SJSA1 (cell line): ENCODE measurements at places on chromosomes 5 and 9. TPM values are rescaled to one million over a fixed set of nuclear protein-coding genes. Genes with fewer than 3 reads are reported as not detected.

- no peak for DNase-seq
Observed at GRCh38 chr9:114037249-114037648, 40.9 kb downstream of the AMBP start.

The GOLM1 gene
- total RNA-seq, result 27.5 and 37.2 TPM in 2 replicates

DNA sequence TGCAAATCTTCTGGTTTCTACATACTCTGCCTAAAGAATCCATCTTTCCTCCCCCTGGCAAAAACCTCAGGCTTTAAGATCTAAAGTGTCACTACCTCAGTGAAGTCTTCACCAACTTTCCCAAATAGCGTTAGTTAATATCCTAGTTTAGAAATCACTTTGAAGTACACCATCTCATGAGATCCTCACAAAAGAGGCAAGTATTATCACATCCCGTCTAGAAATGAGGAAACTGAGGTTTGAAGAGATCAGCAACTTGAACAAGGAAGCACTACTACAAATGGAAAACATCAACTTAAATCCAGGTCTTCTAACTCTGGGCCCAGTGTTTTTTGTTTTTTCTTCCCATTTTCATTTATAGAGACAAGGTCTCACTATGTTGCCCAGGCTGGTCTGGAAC lies 4.6 kb downstream of the AP3B1 start:
- DNase-seq, result no peak

DNA sequence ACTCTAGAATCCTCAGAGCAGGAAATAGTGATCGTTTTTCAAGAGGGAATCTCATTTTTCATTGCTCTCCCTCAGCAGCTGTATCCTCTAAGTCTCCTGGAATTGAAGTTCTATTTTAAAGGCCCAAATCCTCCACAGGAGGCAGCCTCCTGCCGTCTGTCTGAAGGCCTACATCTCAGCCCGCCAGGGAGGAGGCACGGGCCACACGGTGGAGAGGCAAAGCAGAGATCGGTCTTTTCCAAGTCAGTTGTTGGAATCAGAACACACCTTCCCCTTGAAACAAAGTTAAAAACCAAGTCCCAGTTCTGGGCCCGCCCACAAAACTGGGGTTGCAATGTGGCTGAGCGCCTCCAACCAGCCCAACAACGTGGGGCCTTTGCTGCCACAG lies 68.7 kb downstream of the RAPGEF1 start:
- DNase-seq, result no peak

DNA sequence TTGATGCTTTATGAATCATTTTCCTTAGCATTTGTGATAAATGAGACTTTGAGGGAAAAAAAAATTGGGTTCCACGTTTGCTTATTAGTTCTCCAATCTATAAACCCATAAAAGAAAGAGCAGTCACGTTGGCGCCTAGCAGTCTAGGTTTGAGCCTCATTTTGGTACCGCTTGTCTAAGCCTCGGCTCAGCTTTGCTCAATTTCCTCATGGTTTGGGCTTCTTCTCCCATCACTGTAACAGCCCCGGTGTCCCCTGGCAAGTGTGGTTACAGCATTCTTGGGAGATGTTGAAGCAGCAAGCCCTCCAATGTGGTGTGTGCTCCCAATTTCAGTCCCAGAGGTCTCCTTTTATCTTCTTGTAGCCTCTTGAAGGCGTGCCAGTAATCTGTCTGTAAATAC lies 578.4 kb downstream of the CDK5RAP2 start:
- DNase-seq, result no peak

The ZNF346 gene
- 25.2 and 64.9 TPM in 2 replicates for total RNA-seq

The GLDC gene
- 0.18 TPM in 1 of 2 replicates, not detected in the other for total RNA-seq

The SPAG8 gene
- total RNA-seq, result 0.13 TPM in 1 of 2 replicates, not detected in the other

The SNX30 gene
- total RNA-seq, result 6.4 and 10.2 TPM in 2 replicates

The OR13C3 gene
- not detected in 2 replicates for total RNA-seq

The GPR151 gene
- not detected in 2 replicates for total RNA-seq

The TSPAN17 gene
- total RNA-seq, result 50.9 and 52.5 TPM in 2 replicates

GRCh38 chr5:96839071-96839592 lies 31.4 kb upstream of the ERAP1 start:
- DNase-seq, result no peak

The SHOC1 gene
- total RNA-seq, result not detected in 2 replicates

The NR2F1 gene
- total RNA-seq, result 3.6 and 6.2 TPM in 2 replicates

DNA sequence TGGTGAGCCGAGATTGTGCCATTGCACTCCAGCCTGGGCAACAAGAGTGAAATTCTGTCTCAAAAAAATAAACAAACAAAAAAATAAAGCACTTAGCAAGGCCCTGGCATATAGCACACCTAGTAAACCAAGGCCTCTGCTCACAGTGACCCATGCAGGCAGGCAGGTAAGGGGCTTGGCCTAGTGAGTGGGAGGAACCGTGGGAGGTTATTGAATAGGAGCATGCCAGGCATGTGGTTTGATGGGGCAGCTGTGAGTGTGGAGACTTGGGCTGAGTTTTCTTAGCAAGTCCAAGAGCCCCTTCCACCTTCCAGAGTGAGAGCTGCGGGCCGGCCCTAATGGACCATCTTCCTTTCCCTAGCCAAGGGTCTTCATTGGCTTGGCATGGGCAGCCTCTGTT lies 4.5 kb upstream of the NDST1 start:
- DNase-seq, result no peak

DNA sequence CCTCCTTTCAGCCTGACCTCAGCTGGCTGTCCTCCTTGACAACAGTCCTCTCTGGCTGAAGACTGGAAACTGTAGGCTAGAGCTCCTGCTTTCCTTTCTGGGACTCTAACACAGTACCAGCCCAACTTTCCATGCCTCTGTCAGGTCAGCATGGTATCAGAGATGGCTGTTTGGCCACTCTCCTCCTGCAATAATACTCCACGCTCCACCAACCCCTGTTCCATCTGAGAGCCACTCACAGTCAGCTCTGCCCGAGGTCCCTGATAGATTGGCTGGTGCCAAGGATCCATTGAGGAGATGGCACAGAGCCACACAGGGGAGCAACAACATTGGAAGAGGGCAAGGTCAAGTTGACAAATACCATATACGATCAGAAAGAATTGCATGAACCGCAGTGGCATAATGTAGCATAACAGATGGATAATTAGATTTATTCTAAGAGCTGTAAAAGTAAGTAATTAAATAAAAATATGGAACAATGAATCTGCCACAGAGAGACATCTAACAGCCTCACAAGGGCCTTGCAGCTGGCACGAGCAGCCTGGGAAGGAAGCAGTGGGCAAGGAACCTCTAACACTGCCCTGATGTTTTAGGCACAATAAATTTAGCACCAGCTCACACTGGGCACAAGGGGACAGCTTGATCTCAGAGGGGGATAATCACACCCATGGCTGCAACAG lies 94.3 kb upstream of the LRRTM2 start:
- no peak for DNase-seq

GRCh38 chr9:108486831-108487230 lies 369.0 kb downstream of the ACTL7B start:
- peak; percentile 28 for DNase-seq

DNA sequence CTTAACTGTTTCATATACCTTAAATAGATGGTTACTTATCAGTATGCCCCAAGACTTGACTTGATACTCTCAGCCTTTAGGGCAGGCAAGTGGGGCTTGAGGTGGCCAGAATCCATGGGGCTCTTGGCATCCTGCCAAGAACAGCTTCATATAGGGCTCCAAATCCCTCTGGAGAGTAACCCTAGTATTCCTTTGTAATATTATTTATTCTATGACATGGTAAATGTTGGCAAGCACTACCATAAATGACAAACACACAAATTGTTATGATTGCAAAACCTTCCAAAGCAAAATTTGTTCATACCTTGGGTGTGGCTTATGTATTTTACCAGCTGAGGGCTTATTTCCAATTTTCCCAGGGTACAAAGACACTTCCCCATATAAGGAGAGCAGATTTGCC lies 257.4 kb upstream of the TRPC7 start:
- DNase-seq, result no peak

DNA sequence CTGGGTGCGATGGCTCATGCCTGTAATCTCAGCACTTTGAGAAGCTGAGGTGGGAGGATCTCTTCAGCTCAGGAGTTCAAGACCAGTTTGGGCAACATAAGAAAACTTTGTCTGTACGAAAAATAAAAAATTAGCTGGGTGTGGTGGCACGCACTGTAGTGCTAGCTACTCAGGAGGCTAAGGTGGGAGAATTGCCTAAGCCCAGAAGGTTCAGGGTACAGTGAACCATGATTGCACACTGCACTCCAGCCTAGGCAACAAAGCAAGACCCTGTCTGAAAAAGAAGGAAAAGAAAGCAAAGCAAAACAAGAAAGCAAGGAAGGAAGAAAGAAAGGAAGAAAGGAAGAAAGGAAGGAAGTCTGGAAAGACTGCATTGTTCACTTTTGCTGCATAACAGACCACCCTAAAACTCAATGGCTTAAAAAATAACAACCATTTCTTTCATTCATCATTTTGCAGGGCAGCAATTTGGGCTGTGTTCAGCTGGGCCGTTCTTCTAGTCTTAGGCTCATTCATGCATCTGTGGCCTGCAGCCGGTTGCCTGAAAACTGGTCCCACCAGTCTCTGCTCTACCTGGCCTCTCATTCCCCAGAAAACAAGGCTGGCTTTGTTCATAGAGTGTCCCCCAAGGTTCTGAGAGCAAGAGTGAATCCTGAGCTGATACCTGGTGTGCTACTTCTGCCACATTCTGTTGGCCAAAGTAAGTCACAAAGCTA lies 82.4 kb upstream of the MIER3 start:
- DNase-seq, result no peak

GRCh38 chr9:17332115-17332514 lies 197.3 kb downstream of the CNTLN start:
- no peak for DNase-seq

The ENHO gene
- total RNA-seq, result not detected in 2 replicates

DNA sequence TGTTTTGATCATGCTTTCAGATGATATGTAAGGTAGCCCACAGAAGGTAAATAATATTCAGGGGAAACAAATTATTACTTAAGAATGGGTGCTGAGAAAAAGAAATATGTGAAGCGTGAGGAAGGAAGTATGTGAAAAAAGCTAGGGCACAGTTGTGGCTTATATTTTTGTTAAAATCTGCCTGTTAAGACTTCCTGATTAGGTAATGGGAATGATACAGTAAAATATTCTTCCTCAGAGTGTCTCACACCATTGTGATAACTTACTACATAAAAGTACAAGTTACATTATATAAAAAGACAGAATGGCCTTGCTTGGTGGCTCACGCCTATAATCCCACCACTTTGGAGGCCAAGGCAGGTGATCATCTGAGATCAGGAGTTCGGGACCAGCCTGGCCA lies 18.7 kb upstream of the PARP8 start:
- DNase-seq, result no peak

The HMCN2 gene
- total RNA-seq, result 1.2 and 1.9 TPM in 2 replicates

DNA sequence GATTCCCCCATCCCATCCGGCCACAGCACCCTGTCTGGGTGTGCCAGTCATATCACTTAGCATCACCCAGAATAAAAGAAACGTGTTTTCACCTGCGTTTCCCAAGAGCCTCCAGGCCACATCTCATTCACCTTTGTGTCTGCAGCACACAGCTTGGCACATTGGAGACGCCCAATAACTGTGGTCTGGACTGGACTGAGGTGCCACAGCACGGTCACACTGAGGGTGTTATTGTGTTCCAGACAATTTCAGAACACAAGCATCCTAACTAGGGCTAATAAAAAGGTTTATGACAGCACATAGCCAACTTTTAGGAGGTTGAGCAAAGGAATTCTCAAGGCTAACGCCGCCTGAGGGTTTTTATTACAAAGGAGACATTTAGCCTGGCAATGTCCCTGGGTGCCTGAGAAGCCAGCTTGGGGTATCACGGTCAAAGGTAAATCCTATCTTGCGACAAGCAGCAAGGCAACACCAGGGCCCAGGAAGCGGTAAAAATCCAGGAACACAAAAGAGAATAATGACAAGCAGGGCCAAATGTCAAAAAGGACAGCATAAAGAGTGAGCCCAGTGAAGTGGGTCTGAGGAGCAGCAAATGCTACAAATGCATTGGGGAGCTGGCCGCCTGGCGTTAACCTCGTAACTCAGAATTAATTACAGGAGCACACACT lies 3.4 kb downstream of the EPB41L4B start:
- no peak for DNase-seq

The LCN12 gene
- total RNA-seq, result not detected in 2 replicates

DNA sequence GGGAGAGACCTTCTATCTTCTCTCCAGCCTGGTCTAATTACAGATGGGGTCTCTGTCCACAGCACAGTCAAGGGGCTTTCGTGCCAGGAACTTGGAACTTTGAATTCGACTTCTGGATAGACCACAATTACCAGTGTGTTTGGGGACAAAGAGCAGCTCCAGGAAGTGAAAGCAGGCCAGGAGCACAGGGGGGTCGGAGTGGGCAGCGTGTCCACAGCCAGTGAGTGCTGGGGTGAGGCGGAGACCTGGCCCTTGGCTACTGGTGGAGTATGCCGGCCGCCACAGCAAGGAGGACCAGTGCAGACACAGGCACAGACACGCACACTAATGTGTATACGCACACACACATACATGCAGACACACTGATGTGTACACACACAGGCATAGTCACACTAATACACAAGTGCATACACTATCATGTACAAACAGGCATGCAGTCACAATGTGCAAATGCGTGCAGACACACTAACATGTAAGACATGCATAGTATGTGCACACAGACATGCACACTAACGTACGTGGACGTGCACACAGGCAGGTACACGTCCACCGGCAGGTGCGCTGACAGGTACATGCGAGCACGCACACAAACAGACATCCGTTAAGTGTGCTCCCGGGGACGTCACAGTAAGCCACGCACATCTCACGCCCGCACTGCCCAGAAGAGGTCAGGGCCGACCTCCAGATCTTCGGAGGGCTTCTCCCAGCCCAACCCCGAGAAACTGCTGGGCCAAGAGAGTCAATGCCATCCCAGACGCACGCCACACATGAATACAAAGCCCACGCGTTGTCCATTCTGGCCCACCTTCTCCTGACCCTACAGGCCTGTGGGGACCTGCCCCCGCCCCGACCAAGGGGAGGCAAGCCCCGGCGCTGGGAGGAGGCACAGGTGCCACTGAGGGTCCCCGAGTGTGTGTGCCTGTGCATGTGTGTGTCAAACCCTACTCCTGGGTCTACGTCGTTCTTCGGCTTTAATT lies 46.5 kb downstream of the NKD2 start:
- no peak for DNase-seq

- DNase-seq, result peak; percentile 73
Observed at GRCh38 chr5:56190497-56190896, 42.6 kb downstream of the ANKRD55 start.
